Forelimb muscle (tissue), 1 donor: ENCODE measurements at places on chromosomes 6 and 20. TPM values are rescaled to one million over a fixed set of nuclear protein-coding genes. Genes with fewer than 3 reads are reported as not detected.

DNA sequence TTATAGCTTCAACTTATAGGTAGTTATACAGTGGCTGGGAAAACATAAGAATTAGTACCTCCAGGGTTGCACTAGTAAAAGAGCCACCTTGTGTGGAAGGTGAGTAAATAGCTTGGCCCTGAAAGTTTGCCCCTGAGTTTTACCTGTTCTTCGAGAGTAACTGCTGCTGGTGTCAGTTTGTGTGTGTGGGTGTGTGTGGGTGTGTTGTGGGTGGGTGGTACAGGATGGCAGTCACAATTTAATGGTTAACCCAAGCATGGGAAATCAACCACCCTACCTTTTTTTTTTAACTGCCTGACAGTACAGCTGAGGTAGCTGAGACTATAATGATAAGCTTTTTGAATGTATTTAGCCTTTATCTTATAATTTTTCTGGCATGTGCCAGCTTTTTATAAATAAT, 137.3 kb downstream of the STXBP5 start:
- no peak for DNase-seq

DNA sequence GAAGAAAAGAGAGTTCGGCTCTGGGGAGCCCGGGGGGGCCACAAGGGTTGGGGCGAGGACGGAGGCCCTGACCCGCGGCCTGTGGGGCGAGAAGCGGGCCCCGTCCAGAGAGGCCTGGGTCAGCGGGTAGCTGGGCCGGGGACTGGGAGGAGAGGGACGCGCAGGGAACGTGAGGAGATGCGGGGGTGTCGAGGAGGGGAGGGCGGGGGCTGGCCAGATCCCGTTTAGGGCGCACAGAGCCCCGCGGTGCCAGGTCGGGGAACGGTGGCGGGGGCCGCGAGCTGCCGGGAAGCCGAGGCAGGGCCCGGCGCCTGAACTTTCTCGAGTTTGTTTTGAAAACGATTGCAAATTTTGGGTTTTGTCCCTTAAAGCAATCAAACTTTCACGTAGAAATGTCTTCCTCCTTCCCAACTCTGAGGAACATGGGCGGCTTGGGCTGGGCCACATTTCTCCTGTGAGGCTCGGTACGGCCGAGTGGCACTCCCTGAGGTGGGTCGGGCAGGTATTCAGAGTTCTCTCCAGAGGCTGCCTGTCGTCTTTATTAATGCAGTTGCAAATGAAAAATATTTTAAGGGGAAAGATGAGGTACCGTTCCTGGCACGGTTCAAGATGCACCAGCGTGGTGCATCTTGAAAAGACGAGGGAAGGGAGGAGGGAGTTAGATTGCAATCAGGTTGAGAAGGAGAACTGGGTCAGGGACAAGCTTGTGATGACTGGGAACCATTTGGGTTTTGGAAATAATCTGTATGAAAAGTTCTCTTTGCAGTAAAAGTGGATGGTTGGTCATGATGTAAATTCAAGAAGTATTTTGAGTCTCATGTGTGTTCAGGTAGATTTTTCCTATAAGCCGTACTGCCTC, 972 bp downstream of the RNF8 start:
- no peak for DNase-seq

- no peak for DNase-seq
These were observed 20.9 kb downstream of the RAB44 start for GRCh38 chr6:36718560-36718959.

DNA sequence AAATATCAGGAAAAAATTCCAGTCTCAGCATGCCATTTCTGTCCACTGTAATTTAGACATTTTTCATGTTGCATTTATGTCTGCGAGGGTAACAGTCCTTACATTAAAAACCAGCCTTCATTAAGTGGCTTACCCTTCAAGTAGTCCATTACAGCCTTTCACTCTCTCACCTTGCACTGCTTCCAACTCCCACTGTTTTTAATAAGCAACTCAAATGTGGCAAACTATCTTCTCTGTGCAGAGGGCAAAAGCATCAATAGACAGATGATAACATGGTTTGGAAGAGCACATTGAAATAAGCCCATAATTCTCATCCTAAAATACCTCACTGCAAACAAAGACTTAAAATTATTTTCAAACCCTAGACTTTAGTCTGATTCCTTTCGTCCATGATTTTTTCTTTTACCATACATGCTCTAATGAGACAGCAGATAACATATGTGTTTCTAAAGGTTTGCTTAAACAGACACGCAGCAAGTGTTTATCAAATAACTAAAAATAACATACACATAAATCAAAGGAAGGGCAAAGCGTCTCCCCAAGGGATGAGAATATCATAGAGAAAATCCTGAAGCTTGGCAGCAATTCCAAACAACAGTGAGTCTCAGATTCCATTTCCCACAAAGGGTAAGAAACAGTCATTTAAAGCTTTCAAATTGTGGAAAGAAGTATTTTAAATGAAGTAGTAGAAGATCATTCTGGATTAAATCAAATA, 130.4 kb downstream of the PTPRK start:
- DNase-seq, result no peak

- DNase-seq, result no peak
These were observed 52.6 kb upstream of the SLC22A1 start for GRCh38 chr6:160069050-160069454.

The PPP1R16B gene
- 4.8 TPM for polyA plus RNA-seq

The CD24 gene
- polyA plus RNA-seq, result 10.1 TPM

The NFATC2 gene
- 4.0 TPM for polyA plus RNA-seq

The C6orf58 gene
- polyA plus RNA-seq, result 0.77 TPM

The JPH2 gene
- polyA plus RNA-seq, result 105 TPM

The ISM1 gene
- polyA plus RNA-seq, result 0.76 TPM
